Naive thymus-derived CD4-positive, alpha-beta T cell (primary cell): ENCODE measurements at places on chromosomes 4 and X. TPM values are rescaled to one million over a fixed set of nuclear protein-coding genes. Genes with fewer than 3 reads are reported as not detected.

The CENPVL3 gene
- total RNA-seq, result not detected

The GASK1B gene
- total RNA-seq, result 1.00 TPM

The GAK gene
- total RNA-seq, result 168 and 175 TPM in 2 replicates

The NOX1 gene
- total RNA-seq, result not detected

The EVC gene
- 1.5 TPM for total RNA-seq

The GAGE2A gene
- not detected for total RNA-seq

DNA sequence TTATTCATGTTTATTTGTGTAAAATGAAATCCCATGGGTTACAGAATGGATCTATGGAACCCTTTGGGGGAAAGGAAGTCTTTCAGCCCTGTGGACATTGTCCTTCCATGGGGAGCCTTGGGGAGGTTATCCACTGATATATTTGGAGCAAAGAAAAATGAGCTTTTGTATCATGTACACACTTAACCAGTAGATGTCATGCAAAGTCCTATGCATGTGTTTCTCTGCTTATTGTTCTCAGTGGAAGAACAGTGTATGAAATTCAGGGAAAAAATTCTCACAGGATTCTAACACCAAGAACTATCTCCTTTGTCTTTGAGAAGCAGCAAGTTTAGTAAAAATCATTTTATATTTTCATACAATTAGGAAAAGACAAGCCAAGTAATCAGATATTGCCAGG is 105.3 kb downstream of the DTHD1 start:
- no peak for DNase-seq

GRCh38 chr4:23060776-23061175 is 368.0 kb downstream of the GBA3 start:
- no peak for DNase-seq

DNA sequence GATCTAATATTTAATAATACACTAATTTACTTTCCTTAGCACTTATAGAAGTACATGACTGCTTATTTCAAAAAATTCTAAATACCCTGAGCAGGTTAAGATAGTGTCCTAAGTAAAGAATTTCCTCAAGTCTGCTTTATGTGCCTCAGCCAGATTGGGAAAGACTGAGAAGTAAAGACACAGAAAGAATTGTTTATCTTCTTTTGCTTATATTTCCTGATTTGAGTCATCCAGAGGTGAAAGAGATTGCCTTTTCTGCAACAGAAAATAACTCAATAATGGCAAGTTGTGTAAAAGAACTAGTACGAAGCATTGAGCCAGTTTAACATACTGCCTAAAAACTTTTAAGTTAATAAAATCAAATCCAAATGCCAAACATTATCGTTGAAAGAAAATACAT is 45.0 kb downstream of the NAF1 start:
- no peak for DNase-seq

DNA sequence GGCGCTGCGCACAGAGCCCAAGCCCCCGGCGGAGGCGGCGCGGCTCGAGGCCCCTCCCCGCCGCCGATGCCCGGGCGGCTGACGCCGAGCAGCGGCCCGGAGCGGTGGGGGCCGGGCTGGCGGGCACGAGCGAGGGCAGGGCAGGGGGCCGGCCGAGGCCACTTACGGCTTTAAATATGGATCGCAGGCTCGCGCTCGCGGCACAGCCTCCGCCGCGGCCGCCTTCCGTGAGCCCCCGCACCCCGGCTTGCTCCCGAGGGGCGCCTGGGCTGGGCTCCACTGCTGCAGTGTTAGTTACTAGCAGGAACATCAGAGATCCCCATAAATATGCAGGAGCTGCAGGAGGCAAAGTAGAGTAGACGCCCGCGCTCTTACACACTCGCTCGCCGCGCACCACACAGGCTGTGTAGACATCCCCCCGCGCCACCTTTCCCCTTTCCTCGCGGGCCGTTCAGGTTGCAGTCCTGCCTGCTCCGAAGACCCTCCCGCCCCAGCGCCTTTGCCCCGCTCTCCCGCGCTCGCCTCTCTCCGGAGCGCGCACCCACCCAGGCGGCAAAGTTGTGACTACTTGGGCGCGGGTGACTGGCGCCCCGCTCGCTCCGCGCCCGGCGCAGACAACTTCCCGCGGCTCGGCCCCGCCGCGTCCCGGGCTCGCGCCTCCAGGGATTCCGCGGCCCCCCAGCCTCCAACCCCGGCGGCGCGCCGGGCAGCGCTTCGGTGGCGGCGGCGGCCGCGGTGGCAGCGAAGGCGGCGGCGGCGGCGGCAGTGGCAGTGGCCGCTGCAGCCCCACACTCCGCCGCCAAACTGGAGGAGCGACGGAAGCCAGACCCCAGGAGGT is 152.0 kb upstream of the SLC4A4 start:
- DNase-seq, result peak; percentile 12

- DNase-seq, result no peak
These were observed 248.9 kb downstream of the SCFD2 start for GRCh38 chr4:53116954-53117353.

DNA sequence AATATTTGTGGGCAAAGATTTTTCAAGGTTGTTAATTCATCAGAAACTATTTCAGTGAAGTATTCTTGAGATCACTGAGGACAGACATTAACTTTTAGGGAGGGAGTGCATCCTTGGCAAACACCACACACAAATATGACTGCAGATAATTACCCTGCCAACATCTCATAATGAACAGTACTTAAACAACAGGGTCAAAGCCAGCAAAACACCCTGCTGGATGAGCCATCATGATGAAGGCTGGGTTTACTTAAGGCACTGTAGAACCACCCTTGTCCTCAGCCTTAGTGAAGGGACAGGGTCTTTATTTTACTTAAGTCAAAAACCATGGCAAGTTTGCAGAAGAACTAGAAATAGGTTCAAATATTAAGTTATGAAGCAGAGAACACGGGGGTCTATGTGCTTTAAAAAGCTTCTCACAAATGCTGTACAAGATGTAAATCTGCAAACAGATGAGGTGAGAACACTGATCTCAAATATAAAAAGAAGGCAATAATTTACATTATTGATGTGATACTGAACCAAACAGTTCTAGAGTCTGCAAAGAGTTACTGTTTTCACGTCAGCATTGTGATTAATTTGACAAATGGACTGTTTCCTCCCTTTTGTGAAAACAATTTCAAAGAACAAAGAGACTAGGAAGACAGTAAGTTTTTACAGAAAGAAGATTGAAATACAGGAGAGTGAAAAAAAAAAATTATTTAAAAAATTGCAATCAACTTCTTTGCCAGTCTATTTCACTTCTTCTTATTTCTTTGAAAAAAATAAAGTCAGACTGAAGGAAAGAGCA is 28.2 kb downstream of the TAPT1 start:
- no peak for DNase-seq

GRCh38 chr4:177033135-177033534 is 240.4 kb upstream of the VEGFC start:
- DNase-seq, result no peak

DNA sequence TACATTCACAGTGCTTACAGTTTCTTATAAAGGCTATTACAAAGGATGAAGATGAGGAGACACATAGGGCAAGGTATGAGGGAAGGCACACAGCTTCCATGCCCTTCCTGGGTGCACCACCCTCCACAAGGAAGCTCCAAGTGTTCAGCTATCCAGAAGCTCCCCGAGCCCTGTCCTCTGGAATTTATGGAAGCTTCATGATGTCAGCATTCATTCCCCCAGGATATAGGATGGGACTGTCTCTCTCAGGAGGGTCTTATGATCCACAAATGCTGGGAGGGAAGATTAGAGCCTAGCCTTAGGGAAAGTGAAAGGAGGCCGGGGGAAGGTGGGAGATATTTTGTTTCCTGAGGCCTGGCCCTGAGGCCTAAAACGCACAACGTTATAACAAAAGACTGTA is 236.0 kb downstream of the ANK2 start:
- DNase-seq, result no peak

- DNase-seq, result no peak
These were observed 67.0 kb upstream of the GPC4 start for GRCh38 chrX:133482056-133482952.

- DNase-seq, result no peak
These were observed 149.9 kb upstream of the IL15 start for GRCh38 chr4:141486375-141486997.
